Stimulated activated CD8-positive, alpha-beta memory T cell treated with anti-CD3 and anti-CD28 coated beads, Interleukin-15, amount 100 ng/mL, for 1 hour (primary cell): ENCODE measurements at places on chromosomes 1 and 21.
A peak's percentile ranks its signal among the peaks of the same experiment; 100 is the strongest.

- no peak for DNase-seq
These were observed 32.1 kb upstream of the LRIG2 start for GRCh38 chr1:113040718-113041412.

DNA sequence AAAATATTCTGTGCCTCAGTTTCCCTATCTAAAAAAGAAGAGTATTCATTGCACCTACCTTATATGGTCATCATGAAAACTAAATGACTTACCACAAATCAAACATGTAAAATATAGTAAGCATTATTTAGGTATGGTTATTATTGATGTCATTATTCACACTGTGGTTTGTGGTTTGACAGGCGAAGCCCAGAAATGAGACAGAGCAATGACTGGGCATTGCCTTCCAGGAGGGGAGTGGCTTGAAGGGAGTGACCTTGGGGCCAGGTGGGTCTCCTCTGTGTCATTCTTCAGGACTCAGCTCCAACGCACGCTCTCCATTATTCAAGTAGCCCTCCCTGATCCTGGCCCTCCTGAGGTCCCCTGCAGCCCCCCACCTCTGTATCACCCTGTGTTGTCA lies 133.7 kb downstream of the DMRTA2 start:
- no peak for DNase-seq

- DNase-seq: no peak
These were observed 29.8 kb downstream of the UCK2 start for GRCh38 chr1:165857046-165857801.

DNA sequence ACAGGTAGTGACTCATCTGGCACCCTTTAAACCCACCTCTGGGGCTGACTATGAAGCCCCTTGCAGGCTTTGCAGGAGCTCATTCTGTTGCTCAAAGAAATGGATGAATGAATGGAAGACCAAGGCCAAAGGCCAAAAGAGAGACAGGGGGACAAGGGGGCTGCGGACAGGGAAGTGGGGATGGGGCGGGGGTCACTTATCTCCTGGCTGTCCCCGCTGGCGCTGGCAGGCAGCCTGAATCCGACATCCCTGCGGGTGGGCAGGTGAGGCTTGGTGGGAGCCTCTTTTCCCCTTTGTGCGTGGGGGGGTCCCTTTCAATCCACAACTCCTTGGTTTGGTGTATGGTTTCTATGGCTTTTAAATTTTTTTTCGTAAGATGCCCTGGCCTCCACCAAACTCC lies 239.6 kb upstream of the C1orf174 start:
- no peak for DNase-seq

DNA sequence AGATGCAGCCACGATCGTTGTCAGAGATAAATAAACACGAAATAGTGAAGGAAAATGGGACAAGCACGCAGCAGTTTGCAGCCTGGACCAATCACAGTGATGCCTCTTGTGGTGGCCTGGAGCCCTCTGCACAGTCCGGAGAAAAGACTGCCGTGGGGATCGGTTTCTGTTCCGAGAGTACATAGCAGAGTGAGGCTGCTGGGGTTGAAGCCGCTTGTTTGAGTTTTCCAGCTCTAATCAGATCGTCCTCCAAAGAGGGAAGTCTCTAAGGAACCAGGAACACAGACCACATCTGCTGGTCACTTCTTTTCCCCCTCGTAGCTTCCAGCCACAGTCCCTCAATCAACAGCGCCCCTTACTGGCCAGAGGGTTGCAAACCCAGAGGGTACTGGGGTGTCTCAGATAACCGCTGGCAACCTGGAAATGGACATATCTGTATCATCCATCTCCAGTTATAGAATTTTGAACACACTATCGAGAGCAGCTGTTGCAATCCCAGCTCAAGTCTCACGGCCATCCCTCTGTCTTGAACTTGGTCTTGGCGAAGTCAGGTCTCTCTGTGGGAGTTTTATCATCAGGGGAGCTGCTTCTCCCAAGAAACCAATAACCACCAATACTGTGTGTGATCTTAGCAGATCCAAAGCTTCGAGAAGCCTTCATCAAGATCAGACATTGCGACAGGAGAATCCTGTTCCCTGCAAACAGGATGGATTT lies 57.4 kb downstream of the OLIG1 start:
- peak; percentile 21 for DNase-seq

DNA sequence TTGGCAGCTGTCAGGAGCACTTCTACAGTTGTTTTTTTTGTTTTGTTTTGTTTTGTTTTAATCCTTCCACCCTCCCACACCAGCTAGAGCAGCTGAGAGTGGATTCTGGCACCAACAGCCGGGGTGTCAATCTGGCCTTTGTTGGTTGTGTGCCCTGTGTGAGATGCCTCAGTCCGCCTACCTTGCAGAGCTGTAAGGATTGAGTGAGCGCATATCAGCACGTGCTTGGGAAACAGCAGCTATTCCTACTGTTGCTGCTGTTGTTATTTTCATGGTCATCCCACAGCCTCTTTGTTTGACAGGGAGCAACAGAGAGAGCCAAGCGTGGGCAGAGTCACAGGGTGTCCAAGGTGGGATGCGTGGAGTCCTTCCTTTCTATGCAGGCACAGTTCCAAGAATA lies 50.4 kb downstream of the PGBD5 start:
- no peak for DNase-seq

- no peak for DNase-seq
These were observed 51.4 kb downstream of the MARK1 start for GRCh38 chr1:220579317-220579716.

DNA sequence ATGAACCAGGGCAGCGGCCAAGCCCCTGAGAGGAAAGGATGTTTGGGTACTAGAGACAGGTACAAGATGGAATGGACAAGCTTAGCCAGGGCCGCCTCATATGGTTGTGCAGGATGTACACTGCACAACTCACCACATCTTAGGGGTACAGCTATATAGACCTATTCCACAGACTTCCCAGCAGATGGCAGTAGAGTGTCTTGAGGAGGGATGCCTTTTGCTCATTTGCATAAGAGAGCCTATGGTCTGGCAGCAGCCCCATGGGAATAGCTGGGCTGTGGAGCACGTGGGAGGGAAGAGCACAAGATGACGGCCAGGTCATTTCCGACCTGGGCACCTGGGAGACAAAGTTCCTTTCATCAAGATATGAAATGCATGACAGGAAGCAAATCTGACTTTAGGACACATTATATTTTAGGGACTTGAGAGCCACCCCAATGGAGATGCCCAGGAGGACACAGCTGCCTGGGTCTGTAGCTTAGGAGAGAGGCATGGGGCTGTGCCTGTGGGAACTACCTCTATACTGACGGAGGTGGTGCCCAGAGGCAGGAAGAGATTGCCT lies 215.5 kb downstream of the KCNJ6 start:
- DNase-seq: no peak

- no peak for DNase-seq
These were observed 109.1 kb downstream of the SLC45A1 start for GRCh38 chr1:8426996-8427395.

DNA sequence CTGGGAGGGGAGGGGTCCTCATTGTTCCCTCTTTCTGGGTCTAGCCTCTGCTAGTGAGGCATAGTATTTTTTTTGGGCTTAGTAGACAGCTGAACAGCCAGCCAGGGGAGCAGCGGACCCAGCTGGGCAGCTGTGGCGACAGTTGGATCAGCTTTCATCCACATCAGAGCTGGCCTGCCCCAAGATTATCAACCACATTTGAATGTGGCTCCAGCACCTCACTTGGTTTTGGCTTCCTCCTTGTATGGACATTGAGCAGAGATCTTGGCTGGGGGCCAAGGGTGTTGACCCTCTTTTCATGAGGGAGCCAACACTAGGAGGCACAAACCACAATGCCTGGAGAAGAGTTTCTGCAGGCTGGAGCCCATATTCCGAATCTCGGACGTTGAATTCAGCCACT lies 25.0 kb downstream of the WNT4 start:
- DNase-seq: no peak
